Right atrium auricular region (tissue), 2 donors: ENCODE measurements at places on chromosomes 3 and 15. TPM values are rescaled to one million over a fixed set of nuclear protein-coding genes. Genes with fewer than 3 reads are reported as not detected.
A peak's percentile ranks its signal among the peaks of the same experiment; 100 is the strongest.

GRCh38 chr15:40081691-40082194 lies 26.9 kb downstream of the BMF start:
- H3K4me1 ChIP-seq, result no peaks in the 10 kb centered on the region
- H3K27me3 ChIP-seq, result no peaks in the 10 kb centered on the region
- peak; percentile 84 for DNase-seq

DNA sequence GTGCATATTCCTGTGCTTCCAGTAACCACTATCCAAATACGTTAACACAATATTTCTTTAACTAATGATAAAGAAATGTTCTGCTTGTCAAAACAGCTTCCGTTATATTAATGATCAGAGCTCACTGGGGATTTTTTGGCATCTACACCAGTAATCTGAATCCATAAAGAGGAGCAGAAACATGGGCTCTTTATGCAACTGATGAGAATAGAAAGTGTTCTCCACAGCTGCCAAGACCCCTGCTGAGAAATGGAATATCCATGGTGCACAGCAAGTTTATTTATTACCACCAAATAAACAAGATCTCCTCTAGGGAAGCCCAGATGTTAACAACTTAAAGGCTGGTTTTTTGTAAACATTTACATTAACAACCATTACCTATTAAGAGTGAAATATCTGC lies 54.5 kb downstream of the ALDH1A2 start:
- H3K4me3 ChIP-seq, result no peak overlapping the region
- no peak overlapping the region for H3K27ac ChIP-seq
- no peaks in the 10 kb centered on the region for H3K36me3 ChIP-seq
- no peaks in the 10 kb centered on the region for H3K27me3 ChIP-seq

- no peak overlapping the region for H3K4me3 ChIP-seq
- no peaks in the 10 kb centered on the region for H3K4me1 ChIP-seq
- no peaks in the 10 kb centered on the region for H3K36me3 ChIP-seq
- H3K27ac ChIP-seq, result no peak overlapping the region
- no peak for DNase-seq
Measured at GRCh38 chr3:46293991-46294833, 52.0 kb downstream of the CCR3 start.

- DNase-seq, result no peak
- H3K27me3 ChIP-seq, result no peaks in the 10 kb centered on the region
- no peaks in the 10 kb centered on the region for H3K36me3 ChIP-seq
- H3K4me1 ChIP-seq, result no peaks in the 10 kb centered on the region
Measured at GRCh38 chr3:148379763-148380382, 317.8 kb upstream of the AGTR1 start.

DNA sequence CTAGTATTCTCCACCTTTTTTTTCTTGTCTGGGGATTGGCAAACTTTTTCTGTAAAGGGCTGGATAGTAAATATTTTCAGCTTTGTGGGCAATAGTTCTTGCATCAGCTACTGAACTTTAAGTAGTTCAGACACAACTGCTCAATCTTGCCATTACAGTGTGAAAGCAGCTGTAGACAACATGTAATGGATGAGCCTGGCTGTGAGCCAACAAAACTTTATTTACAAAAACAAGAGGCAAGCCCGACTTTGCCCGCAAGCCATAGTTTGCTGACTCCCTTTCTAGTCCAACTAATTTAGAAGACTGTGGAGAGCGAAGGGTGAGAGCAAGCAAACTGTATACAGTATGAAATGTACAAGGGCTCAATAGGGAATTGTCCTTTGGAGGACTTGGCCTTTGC lies 6.2 kb downstream of the FRMD4B start:
- no peaks in the 10 kb centered on the region for H3K4me1 ChIP-seq
- H3K36me3 ChIP-seq, result no peaks in the 10 kb centered on the region
- H3K27me3 ChIP-seq, result no peaks in the 10 kb centered on the region
- no peak overlapping the region for H3K4me3 ChIP-seq
- DNase-seq, result no peak

- no peaks in the 10 kb centered on the region for H3K27me3 ChIP-seq
- no peak for DNase-seq
- no peak overlapping the region for H3K4me3 ChIP-seq
- no peaks in the 10 kb centered on the region for H3K4me1 ChIP-seq
- H3K27ac ChIP-seq, result no peak overlapping the region
Measured at GRCh38 chr3:21825684-21826083, 74.7 kb upstream of the ZNF385D start.

GRCh38 chr3:140319739-140320138 lies 358.1 kb upstream of the TRIM42 start:
- DNase-seq, result no peak
- no peaks in the 10 kb centered on the region for H3K4me1 ChIP-seq
- H3K27me3 ChIP-seq, result no peaks in the 10 kb centered on the region
- no peak overlapping the region for H3K27ac ChIP-seq
- no peaks in the 10 kb centered on the region for H3K36me3 ChIP-seq
- H3K4me3 ChIP-seq, result no peak overlapping the region

Gene REC114
- not detected for total RNA-seq

Gene SLC24A5
- total RNA-seq, result not detected
